Prostate gland (tissue), 2 donors: ENCODE measurements at places on chromosomes 12 and 14. TPM values are rescaled to one million over a fixed set of nuclear protein-coding genes. Genes with fewer than 3 reads are reported as not detected.

Gene CISTR
- not detected for total RNA-seq

Gene PLEKHG7
- 1.4 TPM for total RNA-seq

Gene MAPK1IP1L
- 137 TPM for total RNA-seq

Gene IGFBP6
- 532 TPM for total RNA-seq

Gene KRT82
- total RNA-seq, result not detected

Gene SUSD6
- 41.1 TPM for total RNA-seq

Gene OASL
- total RNA-seq, result 0.14 TPM

Gene OR6S1
- total RNA-seq, result not detected

Gene RPGRIP1
- 6.8 TPM for total RNA-seq
